ENCODE measurements at places on chromosomes 12 and 14. TPM values are rescaled to one million over a fixed set of nuclear protein-coding genes. Genes with fewer than 3 reads are reported as not detected.

- no peak for DNase-seq
Measured at GRCh38 chr14:38256533-38256840, 594 bp upstream of the CLEC14A start.

DNA sequence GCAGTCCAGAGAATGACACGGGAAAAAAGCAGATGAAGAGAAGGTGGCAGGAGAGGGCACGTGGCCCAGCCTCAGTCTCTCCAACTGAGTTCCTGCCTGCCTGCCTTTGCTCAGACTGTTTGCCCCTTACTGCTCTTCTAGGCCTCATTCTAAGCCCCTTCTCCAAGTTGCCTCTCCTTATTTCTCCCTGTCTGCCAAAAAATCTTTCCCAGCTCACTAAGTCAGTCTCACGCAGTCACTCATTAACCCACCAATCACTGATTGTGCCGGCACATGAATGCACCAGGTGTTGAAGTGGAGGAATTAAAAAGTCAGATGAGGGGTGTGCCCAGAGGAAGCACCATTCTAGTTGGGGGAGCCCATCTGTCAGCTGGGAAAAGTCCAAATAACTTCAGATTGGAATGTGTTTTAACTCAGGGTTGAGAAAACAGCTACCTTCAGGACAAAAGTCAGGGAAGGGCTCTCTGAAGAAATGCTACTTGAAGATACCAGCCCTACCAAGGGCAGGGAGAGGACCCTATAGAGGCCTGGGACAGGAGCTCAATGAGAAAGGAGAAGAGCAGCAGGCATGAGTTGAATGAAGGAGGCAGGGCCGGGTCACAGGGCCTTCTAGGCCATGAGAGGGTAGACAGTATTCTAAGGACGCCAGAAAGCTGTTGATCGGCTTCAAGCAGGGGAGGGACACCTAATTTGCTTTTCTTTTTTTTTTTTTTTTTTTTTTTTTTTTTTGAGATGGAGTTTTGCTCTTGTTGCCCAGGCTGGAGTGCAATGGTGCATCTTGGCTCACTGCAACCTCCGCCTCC is 40.9 kb downstream of the DAD1 start:
- no peak for DNase-seq

LTB4R gene
- total RNA-seq = 83.1 TPM

DNA sequence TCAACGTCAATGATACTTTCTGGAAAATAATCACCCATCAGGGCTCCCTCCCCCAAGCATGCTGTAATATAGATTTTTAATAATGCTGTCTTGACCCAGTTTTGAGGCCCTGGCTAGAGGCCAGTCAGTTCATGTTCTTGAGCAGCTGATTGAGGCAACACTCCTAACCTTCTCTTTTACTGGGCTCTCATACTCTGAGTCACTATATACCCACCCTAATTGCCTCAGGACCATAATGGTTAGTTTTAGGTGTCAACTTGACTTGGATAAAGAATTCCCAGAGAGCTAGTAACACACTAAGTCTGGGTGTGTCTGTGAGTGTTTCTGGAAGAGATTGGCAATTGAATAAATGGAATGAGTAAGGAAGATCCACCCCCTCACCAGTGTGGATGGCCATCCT is 527.0 kb upstream of the ATP2B1 start:
- DNase-seq = no peak

C12orf54 gene
- total RNA-seq = not detected

TMTC1 gene
- 25.8 TPM for total RNA-seq

GRCh38 chr12:29546000-29546399 is 48.5 kb upstream of the OVCH1 start:
- no peak for DNase-seq

DNA sequence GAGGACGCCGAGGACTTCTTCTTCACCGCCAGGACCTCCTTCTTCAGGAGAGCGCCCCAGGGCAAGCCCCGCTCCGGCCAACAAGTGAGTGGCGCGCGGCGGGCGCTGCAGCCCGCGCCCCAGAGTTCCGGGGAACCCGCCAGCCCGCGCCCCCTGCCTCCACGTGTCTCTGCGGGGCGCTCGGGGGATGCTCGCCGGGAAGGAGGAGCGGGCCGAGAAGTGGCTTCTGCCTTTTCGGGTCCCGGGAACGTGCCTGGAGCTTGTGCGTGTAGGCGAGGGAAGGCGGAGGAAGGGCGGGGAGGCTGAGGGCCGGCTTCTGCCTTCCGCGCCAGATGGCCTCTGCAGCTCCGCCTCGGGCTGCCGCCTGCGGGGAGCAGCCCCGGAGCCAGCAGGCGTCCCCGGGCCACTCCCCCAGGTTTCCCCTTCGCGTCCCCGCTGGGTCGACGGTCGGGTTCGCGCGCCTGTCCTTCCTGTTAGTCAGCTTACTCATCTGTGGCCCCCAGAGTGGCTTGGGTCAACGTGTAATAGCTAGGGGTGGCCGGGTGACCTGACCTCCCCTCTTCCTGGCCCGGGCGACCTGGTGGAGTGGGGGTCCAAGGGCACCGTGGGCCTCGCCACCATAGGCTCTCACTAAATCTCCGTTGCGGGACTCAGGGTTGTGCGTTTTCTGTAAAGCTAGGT is 505 bp downstream of the RASSF3 start:
- peak; percentile 89 for DNase-seq

DNA sequence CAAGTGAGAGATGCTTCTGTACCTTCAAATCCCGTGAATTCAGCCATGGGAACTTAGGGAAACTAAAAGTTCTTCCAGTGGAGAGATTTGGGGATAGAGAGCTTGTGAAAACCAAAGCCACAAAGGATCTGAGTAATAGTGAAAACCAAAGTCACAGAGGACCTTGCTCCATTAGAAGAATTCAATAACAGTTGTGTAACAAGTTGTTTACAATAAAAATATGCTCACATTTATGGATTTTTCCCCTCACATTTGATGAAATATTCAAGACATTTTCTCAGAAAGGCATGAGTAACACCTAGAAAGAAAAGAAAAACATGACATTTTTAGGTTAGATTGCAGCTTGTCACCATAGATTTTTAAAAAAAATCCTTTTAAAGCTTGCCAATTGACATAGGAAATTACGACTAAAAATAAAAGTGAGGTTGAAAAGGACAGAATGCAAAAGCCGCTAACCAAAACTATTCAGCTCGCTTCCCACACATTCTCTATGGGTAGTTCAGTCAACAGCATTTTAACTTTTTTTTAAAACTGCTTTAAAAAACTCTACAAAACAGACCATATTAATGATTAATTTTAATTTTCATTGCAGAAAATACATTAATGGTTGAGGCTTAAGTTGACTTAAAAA is 113.2 kb downstream of the CAND1 start:
- DNase-seq = no peak

DNA sequence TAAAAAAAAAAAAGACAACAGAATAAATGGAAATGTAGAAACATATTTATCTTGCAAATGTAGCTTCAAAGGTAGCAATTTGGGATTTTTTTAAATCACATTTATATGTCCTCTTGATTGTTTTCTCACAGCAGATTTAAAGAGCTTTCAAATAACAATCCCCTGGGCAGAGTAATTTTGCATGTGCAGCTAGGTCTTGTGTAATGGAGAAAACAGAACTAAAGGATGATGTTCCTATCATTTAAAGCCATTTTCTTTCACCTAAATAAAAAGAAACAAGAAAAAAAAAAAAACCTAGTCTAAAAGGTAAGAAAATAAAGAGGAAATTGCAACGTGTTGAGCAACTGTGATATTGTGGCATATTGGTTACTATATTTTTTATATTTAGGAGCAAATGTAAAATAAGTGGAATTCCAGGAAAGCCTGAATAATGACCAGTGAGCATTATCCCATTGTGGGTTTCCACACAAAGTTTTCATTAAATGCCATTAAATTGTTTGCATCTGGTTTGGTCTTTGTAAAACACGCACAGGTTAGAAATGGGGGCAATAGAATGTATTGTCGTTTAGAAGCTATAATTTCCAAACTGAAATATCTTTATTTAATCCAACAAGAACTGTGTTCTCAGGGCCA is 215.6 kb downstream of the SLC6A15 start:
- DNase-seq = no peak

RTL1 gene
- not detected for total RNA-seq

GRCh38 chr14:59278111-59278510 is 89.6 kb downstream of the DAAM1 start:
- DNase-seq = no peak

DNA sequence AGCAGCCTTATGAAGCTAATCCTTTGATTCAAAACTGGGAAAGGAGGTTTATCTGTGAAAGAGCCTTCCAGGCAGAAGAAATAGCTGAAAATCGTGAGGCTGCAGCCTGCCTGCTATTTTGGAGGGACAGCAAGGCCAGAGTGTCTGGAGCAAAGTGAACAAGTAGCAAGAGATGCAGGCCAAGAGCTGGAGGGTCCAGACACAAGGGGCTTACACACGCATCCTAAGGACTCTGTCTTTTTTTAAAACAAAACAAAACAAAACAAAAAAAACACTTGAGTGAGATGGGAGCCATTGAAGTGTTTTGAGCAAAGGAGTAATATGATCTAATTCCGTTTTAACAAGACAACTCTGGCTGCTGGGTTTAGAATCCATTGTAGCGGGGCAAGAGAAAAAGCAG is 76.4 kb upstream of the BCAT1 start:
- no peak for DNase-seq

- no peak for DNase-seq
Measured at GRCh38 chr14:65167072-65167645, 64.8 kb upstream of the MAX start.

GRCh38 chr12:112841906-112842305 is 50.4 kb downstream of the RPH3A start:
- no peak for DNase-seq

GRCh38 chr12:28882444-28882843 is 266.6 kb upstream of the FAR2 start:
- DNase-seq = no peak

LHX5 gene
- total RNA-seq = not detected

DNA sequence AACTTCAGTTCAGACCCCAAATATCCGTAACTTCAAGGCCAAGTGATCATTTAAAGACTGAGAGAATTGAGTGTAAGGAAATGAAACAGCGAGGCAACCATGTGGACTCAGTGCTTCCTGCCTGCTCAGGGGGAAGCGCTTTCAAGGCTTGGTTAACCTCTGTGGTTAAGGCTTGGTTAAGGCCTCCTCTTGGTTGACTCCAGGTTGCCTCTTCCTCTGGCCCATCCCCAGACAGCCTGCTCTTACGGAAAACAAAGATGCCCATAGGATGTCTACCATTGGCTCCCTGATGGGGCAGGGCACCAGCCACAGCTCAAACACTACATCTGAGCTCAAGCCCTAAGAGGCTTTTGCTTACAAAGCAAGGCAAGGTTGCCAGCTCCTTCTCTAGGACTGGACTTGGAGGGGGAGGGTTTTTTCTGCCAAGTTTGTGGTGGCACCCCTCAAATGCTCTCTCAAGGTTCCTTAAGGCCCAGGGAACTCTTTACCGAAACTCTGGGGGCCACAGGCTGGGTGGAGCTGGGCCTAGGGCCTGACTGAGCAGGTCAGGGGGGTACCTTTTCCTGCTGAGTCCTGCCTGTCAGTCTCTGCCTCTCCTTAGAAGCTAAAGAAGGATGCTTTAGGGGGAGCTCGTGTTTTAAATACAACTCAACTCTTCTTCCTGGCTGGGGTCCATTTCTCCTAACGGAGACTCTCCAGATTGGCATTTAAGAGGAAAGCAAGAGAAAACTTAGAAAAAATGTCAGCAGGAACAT is 13.7 kb downstream of the COL2A1 start:
- DNase-seq = peak; percentile 39

- no peak for DNase-seq
Measured at GRCh38 chr12:74647256-74647655, 109.6 kb downstream of the ATXN7L3B start.

GRCh38 chr14:100810435-100810834 is 15.5 kb upstream of the MEG3 start:
- no peak for DNase-seq

DNA sequence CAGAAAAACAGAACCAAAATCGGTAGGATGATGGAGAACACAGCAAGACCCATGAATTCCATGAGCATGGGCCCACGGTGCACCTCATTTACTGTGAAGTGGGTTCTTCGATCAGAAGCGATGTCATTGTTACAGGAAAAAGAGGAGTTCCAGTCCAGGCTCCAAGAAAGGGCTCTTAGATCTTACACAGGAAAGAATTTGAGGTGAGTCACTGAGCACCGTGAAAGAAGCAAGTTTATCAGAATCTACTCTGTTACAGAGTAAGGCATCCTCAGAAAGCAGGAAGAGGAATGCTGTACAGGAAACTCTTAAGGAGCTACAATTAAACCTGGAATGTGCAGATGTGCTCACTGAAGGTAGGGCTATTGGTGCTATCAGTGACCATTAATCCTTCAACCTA is 11.6 kb upstream of the CHFR start:
- DNase-seq = no peak

WASHC3 gene
- 63.1 TPM for total RNA-seq

DNA sequence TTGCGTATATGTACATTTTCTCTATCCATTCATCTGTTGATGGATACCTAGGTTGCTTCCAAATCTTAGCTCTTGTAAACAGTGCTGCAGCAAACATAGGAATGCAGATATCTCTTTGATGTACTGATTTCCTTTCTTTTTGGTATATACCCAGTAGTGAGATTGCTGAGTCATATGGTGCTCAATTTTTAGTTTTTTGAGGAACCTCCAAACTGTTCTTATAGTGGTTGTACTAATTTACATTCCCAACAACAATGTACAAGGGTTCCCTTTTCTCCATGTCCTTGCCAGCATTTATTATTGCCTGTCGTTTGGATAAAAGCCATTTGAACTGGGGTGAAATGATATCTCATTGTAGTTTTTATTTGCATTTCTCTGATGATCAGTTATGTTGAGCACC is 44.3 kb downstream of the PELI2 start:
- no peak for DNase-seq

DNA sequence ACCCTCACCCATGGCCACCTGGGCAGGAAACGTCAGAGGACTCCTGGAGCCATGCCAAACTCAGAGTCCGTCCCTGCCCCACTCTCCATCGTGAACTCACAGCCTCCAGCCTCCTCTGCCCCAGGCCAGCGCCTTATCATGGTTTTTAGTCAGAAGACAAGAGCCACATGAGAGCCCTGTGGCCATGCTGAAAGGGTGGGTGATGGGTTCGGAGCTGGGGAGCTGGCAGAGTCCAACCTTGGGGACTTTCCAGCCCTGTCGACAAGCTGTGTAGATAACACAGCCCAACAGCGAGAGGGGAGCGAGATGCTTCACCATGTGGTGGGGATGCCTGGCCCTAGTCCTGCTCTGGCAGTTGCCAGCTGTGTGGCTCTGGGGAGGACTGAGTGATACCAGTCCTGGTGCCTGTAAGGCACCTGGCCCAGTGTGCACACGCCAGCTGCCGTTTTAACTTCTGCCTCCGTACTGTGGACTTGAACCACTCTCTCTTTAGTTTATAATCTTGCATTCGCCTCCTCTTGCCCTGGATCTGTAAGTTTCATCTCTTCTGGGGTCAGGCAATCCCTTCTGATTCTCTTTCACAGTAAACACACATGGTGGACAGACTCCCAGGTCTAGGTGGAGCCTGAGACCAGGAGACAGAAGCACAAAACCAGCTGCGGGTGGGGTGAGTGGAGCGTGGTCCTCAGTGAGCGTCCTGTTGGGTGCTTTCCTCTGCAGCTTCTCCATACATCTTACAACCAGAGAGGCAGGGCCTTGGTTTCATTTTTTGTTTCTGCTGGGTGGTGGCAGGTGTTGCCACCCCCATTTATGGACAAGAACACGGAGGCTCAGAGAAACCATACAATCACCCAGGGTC is 55.3 kb downstream of the RIN3 start:
- no peak for DNase-seq

PLEKHG7 gene
- total RNA-seq = not detected

Measured in suprapubic skin (tissue), 4 donors.